Glomerular endothelial cell (primary cell): ENCODE measurements at places on chromosomes 2 and 18. TPM values are rescaled to one million over a fixed set of nuclear protein-coding genes. Genes with fewer than 3 reads are reported as not detected.

The SCYGR4 gene
- total RNA-seq = not detected in 2 replicates

The SERPINB3 gene
- not detected in 2 replicates for total RNA-seq

The LCT gene
- total RNA-seq = under 0.01 TPM in 1 of 2 replicates, not detected in the other

The PCARE gene
- total RNA-seq = not detected in 2 replicates

The MC5R gene
- total RNA-seq = not detected in 2 replicates

The ALPP gene
- not detected in 2 replicates for total RNA-seq

The GAD1 gene
- 0.35 TPM in 1 of 2 replicates, not detected in the other for total RNA-seq

The REG3G gene
- total RNA-seq = not detected in 2 replicates

The C1QL2 gene
- total RNA-seq = not detected in 2 replicates

The SLC4A1AP gene
- total RNA-seq = 18.1 and 26.4 TPM in 2 replicates

The WNT10A gene
- total RNA-seq = not detected in 2 replicates

The ACADL gene
- 0.05 TPM in 1 of 2 replicates, not detected in the other for total RNA-seq

The ALPG gene
- not detected in 2 replicates for total RNA-seq

The GBX2 gene
- 2.2 and 5.3 TPM in 2 replicates for total RNA-seq
